ENCODE measurements at places on chromosomes 2 and 18.
A peak's percentile ranks its signal among the peaks of the same experiment; 100 is the strongest.

DNA sequence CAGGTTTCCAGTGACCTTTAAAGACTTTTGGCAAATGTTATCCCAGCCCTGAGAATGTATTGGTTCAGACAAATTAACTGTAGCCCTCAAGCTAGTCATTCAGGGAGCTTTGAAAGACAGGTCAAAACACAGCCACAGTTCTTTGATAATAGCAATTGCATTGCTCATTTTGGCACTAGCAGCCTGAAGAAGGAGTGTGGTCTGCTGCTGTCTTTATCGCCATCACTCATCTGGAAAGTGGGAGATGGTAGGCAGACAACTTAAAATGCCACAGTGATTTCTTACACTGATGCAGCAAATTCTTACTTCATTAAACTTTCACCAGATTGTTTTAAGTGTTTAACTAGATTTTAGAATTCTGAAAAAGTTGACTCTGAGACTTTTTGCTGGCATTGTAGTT lies 47.2 kb downstream of the DOK6 start:
- no peak for DNase-seq

DNA sequence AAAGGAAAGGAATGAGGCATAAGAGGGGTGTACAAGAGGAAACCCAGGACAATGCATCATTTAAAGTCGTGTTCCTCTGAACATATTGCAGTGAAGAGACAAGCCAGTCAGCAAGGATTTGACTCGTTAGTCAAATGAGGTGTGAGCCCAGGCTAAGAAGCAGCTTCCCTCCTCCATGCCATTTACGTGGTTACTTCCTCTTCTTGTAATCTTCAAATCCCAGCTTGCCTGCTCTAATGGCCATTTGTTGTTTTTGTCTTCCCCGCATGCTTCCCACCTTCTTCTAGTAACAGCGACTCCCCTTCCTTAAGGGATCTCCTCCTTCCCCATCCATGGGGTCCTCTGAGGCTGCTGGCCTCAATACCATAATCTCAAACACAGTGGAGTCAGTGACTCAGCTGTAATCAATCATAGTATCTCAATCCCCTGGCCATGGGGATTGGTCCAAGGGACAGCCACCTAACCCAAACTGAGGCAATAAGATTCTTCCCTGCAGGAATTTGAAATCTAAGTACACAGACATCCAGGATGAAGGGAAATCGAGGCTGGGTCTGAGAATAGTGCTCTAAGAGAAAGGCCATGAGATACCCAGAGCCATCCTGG lies 37.6 kb downstream of the SLC14A1 start:
- no peak for DNase-seq

- DNase-seq = no peak
Observed at GRCh38 chr2:2800697-2801096, 469.6 kb upstream of the MYT1L start.

GRCh38 chr2:84314901-84315330 lies 144.2 kb downstream of the SUCLG1 start:
- DNase-seq = peak; percentile 71

DNA sequence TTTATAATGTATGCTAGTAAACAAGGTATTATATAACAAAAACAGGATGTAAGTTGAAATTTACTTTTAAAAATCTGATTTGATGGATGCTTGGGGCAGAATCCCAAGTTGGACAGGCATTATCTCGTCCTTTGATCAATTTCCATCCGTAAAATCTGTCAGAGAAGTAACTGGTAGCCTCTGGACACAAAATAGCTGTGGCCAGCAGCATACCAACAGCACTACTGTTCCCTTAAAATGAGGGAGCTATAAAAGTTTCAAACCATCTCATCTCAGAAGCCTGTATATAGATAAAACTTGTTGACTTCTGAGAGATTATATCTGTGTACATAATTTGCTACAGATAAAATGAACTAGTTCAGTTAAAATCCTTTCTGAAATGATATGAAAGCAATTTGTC lies 14.7 kb upstream of the METAP1D start:
- DNase-seq = peak; percentile 26

DNA sequence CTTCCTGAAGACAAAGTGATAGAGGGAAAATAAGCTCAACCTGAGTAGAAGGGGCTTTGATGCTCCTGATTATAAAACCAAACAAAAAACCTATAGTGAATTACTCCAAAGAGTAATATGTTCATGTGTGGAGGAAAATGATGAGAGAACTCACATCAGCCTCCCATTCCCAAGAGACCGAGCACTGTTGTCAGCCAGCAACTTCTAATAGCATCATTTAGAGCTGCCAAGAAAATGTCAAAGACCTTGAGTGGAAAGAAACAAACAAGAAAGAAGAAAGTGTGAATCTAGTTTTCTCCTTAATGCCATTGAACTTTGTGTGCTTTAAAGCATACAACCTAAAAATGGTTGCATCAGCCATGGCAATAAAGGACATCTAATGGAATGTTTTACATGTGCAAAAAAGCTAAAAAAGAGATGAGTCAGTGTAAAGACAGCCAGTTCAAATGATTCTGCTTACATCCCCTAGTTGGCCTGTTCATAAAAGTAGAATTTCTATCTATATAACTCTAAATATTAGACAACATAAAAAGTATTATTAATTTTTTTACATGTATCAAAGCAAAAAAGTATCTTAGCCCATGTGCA lies 1066.2 kb downstream of the TDRD15 start:
- DNase-seq = peak; percentile 1

GRCh38 chr18:56188529-56189275 lies 449.7 kb downstream of the TXNL1 start:
- DNase-seq = no peak

DNA sequence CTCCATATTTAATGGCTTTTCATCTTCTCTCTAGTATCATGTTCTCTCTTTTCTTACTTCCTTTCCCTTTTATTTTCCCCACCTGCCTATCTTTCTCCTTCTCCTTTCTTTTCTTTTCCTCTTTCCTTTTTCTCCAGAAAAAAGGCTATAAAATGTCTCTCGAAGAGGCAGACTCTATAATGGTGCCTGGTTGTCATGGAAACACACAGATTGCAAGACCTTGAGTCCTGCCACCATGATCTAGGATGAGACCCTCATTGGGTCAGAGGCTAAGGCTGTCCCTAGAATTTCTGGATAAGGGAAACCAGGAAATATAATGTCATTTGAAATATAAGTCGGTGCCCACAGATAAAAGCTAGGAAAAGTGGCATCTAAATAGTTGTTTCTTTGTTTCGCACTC lies 36.5 kb upstream of the LHCGR start:
- DNase-seq = no peak

GRCh38 chr2:31654241-31654640 lies 73.5 kb upstream of the SRD5A2 start:
- no peak for DNase-seq

- no peak for DNase-seq
Observed at GRCh38 chr18:50432915-50433314, 58.1 kb downstream of the SKA1 start.

Measured in EL (cell line).